Putamen (tissue), 1 donor: ENCODE measurements at places on chromosomes 1 and 21.

DNA sequence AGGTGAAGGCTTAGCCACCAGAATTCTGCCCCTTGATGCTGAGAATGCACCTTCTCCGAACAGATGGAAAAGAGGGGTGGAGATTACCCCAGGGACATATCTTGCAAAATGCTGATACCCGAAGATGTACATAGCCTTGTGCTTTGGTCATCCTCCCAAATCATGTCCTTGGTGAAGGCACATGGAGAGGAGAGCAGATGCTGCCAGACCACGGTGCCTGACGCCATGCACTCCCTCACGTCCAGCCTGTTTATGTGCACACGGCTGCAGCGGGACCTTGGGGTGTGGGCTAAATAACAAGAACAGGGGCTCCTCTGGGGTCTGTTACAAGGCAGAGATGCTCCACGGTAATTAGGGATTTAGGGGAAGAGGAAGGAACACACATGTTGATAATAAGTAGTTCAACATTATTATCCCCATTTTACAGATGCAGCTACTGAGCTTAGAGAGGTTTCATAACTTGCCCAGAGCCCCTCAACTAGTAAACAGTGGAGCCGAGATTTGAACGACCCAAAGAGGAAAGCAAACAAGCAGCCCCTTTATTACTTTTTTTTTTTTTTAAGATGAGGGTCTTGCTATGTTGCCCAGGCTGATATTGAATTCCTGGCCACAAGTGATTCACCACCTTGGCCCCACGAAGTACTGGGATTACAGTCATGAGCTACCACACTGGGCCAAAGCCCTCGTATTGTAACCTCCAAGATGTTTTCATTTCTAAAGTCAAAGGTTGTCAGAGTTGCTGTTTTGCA is 12.9 kb downstream of the EPHX1 start:
- no peak for DNase-seq

DNA sequence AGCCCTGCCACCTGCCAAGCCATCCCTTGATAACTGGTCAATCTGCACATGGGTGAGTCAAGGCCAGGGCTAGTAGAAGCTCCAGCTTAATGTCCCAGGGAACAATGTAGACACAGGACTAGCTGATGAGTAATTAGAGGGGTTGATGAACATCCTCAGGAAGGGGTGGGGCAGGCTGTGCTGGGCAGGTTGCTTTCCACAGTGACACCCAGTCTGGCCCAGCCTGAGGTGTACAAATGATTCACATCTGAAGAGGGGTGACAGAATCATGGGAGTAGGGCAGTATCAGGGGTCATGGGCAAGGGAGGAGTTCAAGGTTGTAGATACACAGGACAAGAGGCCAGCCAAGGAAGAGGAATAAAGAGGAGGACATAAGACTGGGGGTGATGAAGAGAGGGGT is 4.3 kb downstream of the LPAR3 start:
- DNase-seq = no peak

DNA sequence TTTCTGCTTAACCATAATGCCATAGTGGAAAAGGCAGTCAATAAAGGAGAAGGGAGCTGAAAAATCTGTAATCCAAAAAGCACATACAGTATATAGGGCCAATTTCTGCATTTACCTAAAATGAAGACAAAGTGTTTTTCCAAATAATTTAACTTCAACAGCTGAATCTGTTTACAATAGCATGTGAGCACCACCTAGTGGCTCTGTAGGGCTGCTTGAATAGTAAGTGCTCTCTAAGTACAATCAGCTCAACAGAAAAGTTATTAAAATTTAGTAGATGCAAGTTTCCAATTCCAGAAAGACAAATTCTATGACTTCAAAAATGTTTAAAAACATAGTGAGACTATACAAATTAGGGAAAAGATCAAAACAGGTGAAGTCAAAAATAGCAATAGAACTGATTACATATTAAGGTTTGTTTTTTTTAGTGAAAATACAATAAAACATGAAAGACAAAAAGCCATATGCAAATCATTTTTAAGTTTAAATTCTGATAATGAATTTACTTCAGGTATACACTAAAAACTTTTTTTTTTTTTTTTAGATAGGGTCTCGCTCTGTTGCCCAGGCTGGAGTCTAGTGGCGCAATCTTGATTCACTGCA is 220.0 kb downstream of the SETD4 start:
- peak; percentile 53 for DNase-seq

DNA sequence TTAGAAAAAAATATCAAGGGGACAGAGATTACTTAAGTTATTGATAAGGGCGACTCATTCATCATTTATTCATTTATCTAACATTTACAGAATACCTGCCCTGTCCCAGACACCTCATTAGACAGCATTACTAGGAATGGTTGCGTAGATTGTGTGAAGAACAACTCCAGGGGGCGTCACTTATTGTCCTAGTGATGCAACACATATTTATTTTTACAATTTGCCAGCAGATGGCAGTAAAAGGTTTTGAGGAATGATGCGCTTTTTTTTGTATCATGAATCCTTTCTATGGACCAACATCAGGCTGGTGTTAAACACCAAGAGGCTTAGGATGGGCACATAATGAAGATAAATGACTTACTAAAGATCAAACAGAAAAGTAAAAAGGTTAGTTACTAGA is 5.5 kb downstream of the NCAM2 start:
- peak; percentile 23 for DNase-seq

DNA sequence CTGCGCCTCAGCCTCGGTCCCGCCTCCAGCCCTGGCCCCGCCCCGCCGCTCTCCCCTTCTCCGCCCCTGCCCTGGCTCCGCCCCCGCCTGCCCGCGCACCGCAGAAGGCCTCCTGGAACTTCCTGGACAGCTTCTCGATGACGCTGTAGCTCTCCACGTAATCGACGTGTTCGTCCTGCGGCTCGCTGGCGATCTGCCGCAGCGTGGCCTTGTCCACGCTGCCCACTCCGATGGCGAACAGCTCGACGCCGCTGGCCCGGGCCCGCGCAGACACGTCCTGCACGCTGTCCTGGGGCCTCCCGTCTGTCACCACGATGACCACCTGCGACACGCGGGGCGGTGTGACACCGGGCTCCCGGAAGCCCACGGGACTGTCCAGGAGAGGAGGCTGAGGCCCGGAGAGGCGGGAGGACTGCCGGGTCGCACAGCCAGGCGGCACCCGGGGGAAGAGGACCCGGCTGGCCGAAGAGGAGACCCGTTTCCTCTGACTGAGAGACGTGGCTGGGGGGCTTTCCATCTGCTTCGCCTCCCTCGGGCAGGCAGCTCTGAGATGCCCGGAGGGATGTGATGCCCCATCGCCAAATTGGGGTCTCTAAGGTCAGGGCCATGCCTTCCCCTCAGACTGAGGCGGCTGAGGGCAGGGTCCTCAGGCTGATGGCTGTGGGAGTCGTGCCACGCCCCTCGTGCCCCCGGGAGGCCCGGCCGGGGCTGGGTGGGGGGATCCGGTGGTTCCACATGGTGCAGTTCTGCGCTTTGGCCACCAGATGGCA is 4.6 kb downstream of the MATN1 start:
- peak; percentile 86 for DNase-seq

DNA sequence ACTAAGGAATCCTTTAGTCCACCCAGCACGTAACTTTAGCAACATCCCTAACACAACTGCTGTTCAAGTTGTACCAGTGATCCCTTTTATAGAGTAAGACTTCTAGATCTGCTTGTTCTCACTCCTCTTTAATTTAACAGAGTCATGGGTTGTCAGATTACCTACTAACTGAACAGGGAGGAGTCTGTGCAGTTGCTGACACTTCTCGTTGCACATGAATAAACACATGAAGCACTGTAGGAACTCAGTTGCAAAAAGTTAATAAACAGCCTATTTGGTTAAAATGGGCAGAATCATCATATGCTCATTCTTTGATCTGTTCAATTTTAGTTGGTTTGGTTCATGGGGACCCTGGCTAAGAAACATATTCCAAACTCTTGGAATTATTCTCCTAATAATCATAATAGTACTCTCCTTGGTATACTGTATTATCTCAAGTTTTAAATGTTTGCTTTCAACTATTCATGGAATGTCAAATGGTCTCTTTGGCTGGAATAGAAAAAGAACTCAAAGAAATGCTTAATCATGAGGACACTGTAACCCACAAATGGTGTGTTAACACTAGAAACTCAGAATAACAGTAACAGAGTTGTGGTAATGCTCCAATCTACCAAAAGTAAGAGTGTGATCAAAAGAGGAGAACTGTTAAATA is 15.6 kb downstream of the PLPPR5 start:
- no peak for DNase-seq

DNA sequence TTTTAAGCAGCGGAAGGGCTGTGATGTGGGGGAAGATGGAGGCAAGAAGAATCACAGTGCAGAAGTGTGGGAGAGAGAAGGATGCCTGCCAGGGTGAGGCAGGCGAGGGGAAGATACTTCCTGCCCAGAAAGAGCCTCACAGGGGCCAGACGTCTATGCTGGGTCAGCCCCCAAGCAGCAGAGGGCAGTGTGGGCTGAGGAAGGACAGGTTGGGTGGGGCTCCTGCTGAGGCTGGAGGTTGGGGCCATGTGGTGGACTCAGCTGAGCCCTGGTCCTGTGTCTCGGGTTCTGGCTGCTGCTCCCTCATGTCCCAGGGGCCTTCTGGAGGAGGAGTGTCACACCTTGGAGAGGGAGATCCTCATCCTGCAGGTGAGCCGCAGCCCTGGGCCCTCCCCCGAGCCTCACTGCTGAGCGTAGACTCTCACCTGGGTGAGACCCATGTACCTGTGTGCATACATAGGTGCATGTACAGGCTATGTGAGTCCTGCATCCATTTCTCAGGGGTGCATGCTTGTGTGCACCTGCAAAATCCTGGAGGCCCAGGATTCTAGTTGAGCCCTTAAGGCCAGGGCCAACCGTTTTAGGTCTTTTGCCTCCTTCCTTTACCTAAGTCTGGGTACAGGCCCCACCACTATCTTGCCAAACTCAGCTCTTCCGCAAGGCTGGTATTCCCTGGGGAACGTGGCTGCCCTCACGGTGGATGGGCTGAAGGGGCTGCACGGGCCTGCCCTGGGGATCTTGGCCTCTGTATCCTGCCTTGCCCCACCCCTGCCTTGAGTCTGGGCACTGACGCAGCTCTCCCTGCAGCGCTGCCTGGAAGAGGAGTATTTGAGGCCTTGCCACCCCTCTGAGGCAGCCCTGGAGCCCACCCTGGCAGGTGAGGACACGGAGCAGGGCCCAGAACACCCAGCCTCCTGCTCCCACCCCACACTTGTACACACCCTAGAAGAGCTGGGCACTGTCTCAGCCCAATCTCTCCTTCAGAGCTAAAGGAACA is 3.7 kb downstream of the CCDC24 start:
- no peak for DNase-seq

DNA sequence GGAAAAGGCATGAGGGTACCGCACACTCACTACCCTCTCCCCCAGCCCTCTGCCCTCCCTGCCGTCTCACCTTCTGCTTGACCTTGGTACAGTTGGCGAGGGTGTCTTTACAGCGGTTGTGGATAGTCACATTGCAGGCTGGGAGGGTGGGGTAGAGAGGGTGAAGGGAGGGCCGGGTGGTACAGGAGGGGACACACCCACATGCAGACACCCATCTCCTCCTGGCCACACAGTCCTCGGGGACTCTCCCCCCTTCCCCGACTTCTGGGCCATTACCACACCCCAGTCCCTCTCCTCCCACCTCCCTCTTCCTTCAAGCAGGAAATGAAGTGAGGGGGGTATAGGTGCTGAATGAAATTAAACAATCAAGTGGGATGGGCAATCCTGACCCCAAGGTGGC is 11.6 kb downstream of the ARHGEF2 start:
- no peak for DNase-seq

DNA sequence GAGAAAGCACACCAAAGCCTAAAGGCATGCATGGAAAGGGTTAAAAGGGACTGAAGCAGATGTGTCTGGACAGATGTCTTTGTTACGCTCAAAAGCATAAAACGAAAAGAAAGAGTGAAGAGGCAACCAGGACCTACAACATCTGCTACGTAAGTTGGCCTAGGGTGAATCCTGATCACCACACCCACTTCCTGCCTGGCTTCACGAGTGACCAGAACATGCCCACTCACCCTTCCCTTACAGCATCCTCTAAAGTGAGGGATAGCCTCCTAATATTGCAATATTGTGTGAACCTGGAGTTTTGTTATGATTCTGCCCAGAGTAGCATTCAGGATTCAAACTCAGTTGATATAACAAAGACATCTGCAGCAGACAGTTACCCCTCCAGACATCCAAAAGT is 10.6 kb upstream of the OLIG2 start:
- DNase-seq = no peak

DNA sequence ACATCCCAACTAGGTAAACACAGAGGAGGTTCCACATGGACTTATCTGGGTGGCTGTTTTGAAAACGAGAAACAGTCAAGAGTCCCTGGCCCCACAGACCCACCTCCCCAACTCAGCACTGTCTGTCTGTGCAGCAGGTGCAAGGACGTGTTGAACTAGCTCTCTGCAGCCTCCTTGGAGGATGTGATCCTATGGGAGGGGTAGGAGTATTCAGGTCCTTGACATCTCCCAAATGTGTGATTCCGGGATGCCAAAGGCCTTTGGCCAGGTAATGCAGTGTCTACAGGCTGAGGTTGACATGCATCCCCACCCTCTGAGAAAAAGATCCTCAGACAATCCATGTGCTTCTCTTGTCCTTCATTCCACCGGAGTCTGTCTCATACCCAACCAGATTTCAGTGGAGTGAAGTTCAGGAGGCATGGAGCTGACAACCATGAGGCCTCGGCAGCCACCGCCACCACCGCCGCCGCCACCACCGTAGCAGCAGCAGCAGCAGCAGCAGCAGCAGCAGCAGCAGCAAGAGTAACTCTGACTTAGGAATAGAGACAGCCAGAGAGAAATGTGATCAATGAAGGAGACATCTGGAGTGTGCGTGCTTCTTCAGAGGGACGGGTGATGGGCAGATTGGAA is 151.6 kb upstream of the CAMK1G start:
- no peak for DNase-seq

DNA sequence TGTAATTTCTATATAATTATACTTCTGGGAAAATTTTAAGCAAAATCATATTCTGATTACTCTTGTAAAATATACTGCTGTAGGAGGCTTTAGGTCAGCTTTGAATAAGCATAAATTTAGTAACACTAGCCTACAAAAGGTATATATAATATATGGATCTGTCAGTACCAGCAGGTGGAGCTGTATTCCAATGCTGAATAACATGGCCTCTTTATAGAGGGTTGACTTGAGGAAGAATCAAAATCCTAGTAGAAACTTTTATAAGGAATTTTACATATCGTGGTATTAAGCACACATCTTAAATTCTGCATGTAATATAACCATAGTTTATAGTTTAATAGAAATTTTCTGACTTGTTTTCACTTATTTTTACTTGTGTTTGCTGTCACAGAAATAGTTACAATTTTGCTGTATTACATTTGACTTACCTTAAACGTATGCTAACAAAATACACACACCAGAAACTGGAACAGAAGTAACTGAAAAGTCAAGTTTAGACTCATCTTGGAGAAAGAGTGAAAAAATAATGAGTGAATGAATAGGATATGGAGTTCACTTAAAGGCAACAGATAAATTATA is 79.3 kb downstream of the HMCN1 start:
- DNase-seq = no peak

DNA sequence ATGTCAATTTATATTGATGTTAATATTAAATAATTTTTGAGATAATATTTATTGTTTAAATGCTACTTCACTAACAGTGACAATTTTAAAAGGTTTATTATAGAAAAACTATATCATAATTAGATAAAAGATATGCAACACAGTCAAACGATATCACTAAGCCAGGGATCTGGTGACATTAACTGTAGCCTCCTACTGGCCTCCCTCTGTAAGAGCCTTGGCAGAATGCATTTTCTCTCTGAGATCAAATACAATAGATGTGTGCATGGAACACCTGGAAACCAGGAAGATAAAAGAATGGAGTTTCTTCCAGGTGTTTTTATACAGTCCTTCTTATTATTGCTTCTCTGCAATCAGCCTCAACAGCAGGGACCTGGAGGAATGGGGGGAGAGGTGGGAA is 1762.1 kb downstream of the BRINP3 start:
- no peak for DNase-seq

GRCh38 chr1:106980121-106980520 is 76.4 kb upstream of the PRMT6 start:
- no peak for DNase-seq
